DMS79 treated with DMSO at 0.1 percent for 48 hours (cell line): ENCODE measurements at places on chromosomes 16 and 17.

DNA sequence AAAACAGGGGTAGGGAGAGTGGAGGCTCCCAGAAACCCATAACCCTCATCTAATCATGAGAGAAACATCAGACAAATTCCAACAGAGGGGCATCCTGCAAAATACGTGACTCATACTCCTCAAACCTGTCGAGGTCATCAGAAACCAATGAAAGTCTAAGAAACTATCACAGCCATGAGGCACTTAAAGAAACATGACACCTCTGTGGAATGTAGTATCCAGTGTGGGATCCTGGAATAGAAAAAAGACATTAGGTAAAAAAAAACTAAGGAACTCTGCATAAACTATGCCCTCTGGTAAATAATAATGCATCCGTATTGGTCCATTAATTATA, 16.4 kb downstream of the CDH5 start:
- no peak for DNase-seq

DNA sequence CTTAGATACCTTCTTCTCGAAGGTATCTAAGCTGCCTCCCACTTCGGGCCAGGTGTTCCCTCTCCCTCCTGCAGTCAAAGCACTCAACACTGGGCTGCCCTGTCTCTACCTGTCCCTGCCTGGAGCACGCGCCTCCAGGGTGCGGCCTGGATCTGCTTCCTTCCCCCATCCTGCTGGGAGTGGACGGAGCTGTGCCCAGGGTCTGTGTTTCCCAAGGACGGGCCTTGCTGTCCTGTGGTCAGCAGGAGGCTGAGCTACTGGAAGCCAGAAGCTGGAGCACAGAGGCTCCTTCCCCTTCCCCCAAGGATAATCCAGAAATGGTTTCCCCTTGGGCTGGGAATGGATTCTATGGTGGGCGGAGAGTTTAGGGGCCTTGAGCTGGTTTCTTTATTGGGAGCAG, 16.7 kb downstream of the LLGL2 start:
- DNase-seq = no peak

- DNase-seq = no peak
Observed at GRCh38 chr16:73049091-73049490, 1.2 kb upstream of the ZFHX3 start.

DNA sequence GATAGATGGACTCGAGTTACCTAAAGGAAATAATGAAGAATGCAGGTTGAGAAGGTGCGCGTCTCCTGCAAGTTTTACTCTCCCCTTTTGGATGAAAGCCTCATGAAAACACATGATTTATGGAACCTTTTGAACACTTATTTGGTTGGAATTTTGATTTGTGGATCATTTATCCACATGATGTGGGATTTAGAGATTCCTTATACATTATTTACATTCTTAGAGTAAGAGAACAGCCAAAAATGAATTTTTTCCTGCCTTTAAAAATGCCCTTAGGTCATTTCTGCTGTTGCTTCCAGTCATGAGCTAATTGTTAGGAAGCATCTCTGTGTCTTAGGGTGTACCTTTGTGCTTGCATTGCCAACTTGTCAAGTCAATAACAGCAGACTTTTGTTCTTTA, 99.9 kb downstream of the RPTOR start:
- DNase-seq = no peak

- DNase-seq = no peak
Observed at GRCh38 chr17:57114085-57114673, 29.1 kb downstream of the AKAP1 start.

DNA sequence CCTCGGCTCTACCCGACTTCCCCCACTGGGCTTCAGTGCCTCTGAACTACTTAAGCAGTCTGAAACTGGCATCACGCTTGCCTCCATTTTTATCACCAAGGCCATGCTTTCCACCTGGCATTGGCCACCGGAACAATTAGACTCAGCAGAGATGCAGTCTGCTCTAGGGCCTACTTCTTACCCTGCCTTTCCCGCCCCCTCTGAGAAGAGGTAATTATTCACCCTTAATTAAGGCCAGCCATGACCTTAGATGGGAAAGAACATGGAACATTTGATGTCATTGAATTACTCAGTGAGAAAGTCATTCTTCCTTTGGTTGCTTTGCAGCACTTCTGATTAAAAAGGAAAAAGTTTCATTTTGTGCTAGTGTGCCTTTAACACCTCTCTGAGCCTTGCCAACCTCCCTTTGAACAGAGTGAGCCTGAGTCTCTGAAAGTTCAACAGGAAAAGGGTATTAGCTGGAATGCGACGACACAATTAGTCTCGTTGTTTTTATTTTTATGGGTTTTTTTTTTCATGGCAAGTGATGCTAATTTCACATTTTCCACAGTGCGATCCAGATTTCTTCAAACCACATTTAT, 60.9 kb upstream of the TNRC6A start:
- DNase-seq = no peak

DNA sequence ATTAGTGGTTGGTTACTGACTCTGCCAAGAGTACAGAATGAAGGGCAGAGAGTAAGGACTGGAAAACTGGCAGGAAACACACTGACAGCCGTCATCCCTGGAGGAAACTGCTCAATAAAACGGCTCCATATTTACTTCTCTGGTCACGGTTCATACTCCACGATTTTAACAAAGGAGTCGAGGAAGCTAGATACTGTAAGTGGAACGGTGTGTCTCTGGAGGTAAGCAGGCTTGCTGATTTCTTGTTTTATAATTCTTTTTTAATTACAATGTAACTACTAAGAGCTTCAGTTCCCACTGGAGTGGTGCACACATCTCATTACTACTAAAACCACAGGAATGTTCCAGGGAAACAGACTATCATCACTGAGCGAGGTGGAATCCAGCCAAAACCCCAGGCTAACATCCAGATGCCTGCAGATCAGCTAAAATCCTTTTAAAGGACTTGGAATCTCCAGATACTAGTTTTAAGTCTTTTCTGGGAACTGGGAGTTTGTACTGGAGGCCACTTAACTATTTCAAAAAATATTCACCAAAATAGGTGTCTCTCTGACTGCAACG, 17.8 kb downstream of the SERPINF1 start:
- peak; percentile 94 for DNase-seq

DNA sequence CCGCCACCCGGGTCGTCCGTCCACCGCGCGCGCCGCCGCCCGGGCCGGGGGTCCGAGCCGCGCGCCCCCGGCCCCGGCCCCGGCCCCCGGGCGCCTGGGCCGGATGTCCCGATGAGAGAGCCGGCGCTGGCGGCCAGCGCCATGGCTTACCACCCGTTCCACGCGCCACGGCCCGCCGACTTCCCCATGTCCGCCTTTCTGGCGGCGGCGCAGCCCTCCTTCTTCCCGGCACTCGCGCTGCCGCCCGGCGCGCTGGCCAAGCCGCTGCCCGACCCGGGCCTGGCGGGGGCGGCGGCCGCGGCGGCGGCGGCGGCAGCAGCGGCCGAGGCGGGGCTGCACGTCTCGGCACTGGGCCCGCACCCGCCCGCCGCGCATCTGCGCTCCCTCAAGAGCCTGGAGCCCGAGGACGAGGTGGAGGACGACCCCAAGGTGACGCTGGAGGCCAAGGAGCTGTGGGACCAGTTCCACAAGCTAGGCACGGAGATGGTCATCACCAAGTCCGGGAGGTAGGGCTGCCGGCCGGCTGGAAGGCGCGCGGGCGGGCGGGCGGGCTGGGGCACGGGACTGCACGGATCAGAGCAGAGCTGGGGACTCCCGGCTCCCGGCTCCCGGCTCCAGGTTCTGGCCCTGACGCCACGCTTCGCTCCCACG, 548 bp downstream of the TBX2 start:
- no peak for DNase-seq

- DNase-seq = no peak
Observed at GRCh38 chr16:77647726-77648125, 74.6 kb upstream of the NUDT7 start.

DNA sequence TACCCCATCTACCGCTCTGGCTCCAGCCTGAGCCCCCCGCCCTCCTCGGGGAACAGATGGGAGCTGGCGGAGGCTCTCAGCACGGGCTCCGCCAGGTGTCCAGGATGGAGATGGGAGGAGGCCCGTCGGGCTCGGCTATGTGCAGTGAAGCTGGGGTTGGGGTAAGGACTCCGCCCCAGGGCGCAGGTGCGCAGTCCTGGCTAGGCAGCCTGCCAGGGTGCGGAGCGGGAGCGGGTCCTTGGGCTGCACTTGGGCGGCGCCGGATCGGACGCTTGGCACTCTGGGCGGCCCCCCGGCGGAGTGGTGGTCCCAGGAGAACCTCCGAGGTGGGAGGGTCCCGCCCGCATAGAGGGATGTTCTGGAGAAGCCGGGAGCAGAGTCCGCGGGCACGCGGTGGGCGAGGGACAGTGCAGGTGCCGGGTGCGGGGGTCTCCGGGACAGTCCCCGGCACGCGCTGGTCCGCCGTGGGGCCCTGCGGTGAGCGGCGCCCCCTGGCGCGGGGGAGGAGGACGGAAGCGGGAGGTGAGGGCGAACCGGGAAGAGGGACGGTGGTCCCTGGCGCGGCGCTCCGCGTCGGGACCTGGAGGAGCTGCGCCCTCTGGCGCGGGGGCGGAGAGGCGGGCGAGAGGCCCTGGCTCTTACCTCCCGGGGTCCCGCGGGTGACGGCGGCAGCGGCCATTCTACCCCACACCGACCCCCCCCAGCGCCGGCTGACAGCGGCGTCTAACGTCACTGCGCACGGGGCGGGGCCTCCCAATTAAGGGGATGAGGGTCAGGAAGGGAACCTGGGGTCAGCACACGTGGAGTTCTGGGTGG, at the start of gene CAMTA2:
Gene CAMTA2, minus strand, starts transcription at position 725 of the 816 bp plus-strand sequence. CDS start 1,453 bp downstream, outside the sequence.
- peak; percentile 70 for DNase-seq

- no peak for DNase-seq
Observed at GRCh38 chr16:8872967-8873865, 4.4 kb upstream of the CARHSP1 start.

- DNase-seq = no peak
Observed at GRCh38 chr17:77882040-77882439, 76.5 kb upstream of the TNRC6C start.

DNA sequence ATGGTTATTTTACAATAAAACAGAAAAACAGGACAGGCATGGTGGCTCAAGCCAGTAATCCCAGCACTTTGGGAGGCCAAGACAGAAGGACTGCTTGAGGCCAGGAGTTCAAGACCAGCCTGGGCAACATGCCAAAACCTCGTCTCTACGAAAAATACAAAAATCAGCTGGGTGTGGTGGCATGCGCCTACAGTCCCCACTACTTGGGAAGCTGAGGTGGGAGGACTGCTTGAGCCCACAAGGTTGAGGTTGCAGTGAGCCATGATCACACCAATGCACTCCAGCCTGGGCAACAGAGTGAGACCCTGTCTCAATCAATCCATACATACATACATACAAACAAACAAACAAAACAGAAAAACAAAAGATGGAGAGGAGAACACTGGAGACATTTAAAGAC, 45.6 kb downstream of the USP31 start:
- DNase-seq = no peak

GRCh38 chr17:35531160-35531559, 6.3 kb downstream of the SLFN12L start:
- DNase-seq = no peak

DNA sequence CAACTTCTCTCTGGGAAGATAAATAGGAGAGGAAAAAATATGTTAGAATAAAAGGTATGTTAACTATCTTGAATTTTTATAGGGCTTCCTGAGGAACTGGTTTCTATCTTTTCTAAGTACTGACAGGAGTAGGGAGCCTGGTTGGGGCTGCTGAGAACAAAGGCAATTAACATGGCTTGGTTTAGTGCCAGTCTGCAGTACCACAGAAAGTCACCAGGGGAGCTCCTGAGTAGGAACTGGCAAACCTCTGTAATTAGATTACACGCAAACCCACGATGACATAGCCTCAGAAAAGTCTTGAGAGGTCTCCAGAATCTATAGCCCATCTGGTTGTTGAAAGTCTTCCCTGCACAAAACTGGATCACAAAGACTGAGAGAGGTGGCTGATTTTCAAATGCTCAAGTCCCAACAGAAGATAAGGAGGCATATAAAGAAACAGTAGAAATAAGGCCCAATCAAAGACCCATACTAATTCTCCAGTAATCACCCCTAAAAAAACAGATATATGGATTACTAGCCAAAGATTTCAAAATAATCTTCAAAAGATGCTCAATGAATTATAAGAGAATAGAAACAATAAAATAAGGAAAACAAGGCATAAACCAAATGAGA, 11.7 kb upstream of the CNTNAP4 start:
- no peak for DNase-seq

GRCh38 chr17:15648386-15648785, 28.9 kb upstream of the FBXW10B start:
- no peak for DNase-seq

DNA sequence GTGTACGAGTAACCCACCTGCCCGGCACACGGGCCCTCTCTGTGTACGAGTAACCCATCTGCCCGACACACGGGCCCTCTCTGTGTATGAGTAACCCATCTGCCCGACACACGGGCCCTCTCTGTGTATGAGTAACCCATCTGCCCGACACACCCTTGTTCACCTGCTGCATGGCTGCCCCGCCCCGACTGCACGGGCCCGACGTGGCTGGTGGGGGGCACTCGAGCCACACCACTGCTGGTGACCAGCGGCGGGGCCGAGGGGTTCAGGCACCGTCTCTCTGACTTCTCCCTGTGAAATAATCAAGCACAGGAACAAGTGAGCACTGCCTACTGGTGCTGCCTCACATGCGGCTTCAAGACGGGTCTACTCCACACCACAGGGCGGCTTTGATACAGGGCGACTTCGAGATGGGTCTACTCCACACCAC, 22.1 kb downstream of the MAP1LC3B start:
- no peak for DNase-seq

DNA sequence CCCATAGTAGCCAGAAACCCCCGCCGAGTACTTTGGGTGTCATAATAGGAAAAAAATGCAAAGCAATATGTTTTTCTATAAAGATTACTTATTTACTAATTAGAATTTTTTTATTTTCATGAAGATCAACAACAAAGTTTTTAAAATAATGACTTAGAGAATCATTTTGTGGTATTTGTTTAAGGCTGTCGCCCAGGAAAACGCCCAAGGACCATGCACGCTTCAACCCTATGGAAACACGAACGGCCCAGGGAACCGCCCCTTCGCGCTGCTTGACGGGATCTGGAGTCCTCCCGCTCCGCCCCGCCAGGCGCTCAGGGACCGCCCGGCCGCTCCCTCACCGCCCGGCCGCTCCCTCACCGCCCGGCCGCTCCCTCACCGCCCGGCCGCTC, 408 bp upstream of the KPNA2 start:
- peak; percentile 76 for DNase-seq

DNA sequence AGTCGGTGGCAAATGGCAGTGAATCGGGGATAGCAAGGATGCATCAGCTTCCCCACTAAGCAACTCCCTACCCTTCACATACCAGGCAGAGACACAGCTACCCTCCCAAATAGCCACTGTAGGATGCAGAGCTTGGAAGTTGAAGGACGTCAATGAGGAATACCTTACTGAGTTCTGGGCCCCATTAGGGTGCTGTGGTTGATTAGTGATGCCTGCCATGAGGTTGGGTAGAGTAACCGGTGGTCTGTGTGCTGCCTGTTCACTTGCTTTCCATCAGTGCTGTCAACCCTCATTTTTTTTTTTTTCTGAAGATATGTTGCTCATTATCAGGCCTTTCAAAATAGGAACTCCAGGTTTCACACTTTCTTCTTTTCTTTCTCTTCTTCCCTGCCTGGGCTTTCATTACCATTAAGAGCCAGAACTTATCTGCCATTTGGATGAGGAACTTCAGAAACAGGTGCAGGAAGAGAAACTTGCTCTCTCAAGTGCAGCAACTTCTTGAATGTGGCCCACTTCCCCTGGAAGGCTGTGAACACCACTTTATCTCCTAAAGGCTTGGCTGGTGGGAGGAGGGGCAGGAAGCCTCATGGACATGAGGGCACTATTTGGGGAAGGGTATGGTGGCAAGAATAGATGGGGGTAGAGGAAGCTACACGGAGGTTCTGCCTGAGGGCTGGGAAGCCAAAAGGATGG, 183.5 kb downstream of the NTN1 start:
- DNase-seq = no peak

- DNase-seq = no peak
Observed at GRCh38 chr17:2867441-2868424, 71.5 kb downstream of the RAP1GAP2 start.

- DNase-seq = no peak
Observed at GRCh38 chr17:18967916-18968315, 16.0 kb downstream of the SLC5A10 start.
